ENCODE measurements at places on chromosomes 7 and 10.
A peak's percentile ranks its signal among the peaks of the same experiment; 100 is the strongest.

DNA sequence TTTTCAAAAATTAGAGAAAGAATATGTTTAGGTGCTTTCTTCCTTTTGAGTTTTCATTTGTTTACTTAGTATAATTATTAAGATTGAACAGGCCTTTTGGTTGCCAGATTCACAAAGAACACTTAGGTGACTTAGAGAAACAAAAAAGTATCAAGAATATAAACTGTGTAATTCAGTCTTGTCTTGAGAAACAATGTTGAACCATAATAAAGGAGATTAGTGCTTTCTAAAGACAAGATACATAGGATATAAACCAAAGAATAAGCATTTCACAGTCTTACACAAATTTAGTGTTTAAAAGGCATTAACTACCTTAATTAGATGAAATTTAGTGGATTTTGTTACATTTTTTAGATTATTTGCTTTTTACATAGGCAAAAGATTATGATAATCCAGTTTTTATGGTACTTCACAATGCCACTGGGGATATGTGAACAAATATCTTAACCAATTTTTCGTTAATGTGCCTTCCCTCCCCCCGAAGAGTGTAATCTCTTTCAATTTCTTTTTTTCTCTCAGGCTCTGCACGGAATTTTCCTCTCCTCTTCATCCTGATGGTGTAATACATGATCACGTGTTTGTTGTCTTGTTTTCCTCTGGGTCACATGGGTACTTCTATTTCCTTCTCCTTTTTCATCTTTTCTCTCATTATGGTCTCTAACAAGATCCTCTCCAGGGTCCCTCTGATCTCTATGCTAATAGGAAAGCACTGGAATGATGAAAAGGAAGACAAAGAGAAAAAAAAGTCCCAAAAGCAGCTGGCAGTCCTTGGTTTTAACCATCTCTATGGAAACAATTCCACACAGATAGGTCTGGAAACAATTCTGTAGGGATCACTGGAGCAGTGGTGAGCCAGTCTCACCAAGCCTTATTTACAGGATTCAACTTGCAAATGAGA lies 3.7 kb upstream of the HNRNPH3 start:
- peak; percentile 76 for DNase-seq

DNA sequence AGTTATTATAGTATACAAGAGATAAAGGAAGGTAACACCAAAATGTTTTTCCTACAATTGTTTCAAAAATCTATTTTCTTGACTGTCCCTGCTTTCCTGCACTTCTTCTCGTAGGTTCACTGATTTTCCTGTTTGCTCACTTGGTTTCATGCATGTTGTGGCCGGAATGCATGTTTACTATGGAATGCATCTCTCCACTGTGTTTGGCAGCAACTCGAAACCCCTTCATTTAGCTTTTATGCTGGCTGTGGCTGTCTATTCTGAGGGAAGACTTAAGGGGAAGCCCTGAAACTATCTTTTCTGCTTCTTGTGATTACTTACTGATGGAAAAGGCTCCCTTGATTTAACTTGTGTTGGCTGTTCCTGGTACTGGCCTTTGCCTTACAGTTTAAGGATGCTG lies 120.3 kb downstream of the NRG3 start:
- DNase-seq, result no peak

DNA sequence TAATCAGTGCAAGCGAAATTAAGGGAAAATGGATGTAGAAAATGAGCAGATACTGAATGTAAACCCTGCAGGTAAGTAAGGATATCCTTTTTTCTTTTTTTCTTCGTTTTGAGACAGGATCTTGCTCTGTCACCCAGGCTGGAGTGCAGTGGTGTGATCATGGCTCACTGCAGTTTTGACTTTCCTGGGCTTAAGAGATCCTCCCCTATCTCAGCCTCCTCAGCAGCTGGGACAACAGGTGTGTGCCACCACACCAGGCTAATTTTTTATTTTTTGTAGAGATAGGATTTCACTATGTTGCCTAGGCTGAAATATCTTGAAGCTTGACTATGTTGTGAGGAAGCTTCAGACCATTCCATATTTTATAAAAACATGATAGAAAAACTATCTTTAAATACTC lies 4.3 kb downstream of the PDCD4 start:
- no peak for DNase-seq

- no peak for DNase-seq
Measured at GRCh38 chr7:100358857-100359212, 918 bp downstream of the PILRB start.

DNA sequence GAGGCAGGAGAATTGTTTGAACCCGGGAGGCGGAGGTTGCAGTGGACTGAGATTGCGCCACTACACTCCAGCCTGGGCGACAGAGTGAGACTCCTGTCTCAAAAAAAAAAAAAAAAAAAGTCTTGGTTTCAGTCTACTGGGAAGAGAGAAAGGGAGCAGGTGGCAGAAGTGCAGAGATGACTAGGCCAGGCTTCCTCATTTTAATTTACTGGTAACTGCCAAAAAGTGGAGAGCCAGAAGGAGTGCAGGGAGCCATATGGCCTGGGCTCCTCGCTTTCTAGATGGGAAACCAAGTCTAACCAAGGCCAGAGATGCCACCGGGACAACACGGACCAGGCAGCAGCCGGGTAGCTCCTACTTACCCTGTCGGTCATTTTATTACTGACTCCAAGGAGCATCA lies 12.2 kb downstream of the SEPHS1 start:
- no peak for DNase-seq

DNA sequence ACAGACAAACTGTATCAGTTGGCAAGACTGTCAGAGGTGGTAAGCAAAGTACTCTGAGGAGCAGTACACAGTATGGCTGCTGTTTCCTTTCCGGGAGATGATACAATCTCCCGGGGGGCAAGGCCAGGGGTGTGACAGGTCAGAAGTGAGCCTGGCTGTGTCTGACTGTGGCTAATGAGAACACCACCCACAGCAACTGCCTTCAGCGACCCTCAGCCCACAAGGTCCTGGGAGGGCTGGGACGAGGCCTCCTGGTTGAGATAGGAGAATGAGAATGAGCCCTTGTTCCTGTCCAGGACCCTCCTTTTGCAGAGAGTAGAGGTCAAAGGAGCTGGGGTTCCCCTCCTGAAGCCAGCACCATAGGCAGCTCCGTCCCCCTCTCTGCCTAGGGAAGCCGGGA lies 421.7 kb downstream of the TCERG1L start:
- no peak for DNase-seq

DNA sequence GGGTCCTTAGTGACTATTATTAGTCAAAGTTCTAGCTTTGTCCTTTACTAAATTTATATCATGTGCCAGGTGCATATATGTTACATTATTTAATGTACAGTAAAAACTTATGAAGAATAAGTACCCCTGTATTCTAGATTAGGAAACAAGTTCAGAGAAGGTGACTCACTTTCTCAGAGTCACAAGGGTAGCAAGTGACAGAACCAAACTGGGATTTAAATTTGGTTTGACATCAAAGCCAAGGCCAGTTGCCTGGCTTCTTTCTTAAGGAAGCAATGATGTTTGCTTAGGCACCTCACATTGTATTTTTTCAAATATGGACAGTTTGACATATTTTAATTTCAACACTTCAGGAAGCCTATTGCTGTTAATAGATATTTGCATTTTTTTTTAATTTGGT lies 2.5 kb downstream of the LSM8 start:
- DNase-seq, result no peak

GRCh38 chr10:128026615-128027300 lies 99.5 kb downstream of the MKI67 start:
- DNase-seq, result no peak

DNA sequence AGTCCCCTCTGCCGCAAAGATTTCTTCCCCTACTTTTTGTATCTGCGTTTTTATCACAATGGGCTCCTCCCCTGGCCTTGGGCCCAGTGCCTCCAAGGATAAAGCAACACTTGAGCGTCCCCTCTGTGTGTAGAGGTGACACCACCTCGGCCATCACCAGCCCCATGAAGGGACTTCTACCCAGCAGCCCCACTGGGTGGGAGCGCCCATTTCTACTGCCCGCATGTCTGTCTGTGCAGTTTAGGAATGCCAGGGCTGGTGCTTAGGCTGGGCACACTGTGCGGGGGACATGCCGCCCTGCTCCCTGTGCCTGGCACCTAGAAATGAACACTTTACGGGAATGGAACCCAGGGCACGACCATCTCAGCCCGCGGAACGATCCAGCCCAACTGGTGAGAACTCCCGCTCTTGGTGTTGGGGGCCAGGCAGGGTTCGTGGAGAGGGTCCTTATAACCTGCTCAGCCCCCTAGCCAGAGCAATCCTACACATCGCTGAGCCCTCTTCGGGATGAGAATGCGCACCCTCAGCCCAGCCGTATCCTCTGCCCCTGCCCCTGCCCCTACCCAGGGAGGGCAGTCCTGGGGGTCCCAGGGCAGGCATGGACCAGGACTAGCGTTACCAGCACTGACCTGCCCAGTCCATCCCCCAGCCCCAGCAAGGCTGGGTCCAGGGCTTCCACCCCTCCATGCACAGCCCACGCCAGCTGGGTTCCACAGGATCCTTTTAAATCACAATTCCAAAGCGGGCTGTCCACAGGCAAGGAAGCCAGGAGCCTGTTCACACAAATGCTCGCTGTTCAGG lies 12.8 kb downstream of the CRYGN start:
- no peak for DNase-seq

DNA sequence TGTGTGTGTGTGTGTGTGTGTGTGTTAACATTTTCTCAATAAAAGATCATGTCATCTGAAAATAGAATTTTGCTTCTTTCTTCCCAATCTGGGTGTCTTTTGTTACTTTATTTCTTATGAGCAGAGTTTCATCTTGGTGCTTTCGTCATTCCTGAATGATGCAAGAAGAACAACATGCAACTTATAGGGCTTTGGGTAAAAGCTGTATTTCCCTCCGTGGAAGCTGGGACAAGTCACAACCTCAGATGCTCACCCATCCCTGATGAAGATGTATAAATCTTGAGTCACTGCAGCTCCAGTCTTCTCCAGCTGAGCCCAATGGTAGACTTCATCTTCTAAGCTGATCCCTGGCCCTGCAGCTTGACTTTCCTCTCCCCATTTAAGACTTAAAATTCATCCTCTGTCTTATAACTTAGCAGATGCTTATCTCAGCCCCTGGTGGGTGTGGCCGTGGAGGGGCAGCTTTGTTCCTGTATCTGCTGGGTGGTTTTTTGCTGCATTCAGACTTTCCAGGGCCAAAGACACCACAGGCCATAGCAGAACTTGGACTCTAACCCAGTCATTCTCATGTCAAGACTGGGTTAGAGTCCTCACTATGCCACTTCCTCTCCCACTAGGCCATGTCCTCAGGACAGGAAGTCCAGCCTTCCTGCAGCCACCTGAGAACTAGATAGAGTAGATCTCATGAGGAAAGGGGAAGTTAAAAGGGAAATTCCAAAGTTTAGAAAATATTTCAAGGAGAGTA lies 356.4 kb downstream of the TNS3 start:
- DNase-seq, result no peak

GRCh38 chr7:128788446-128789412 lies 3.0 kb upstream of the CCDC136 start:
- DNase-seq, result no peak

GRCh38 chr7:95467912-95468607 lies 17.7 kb upstream of the ASB4 start:
- no peak for DNase-seq

DNA sequence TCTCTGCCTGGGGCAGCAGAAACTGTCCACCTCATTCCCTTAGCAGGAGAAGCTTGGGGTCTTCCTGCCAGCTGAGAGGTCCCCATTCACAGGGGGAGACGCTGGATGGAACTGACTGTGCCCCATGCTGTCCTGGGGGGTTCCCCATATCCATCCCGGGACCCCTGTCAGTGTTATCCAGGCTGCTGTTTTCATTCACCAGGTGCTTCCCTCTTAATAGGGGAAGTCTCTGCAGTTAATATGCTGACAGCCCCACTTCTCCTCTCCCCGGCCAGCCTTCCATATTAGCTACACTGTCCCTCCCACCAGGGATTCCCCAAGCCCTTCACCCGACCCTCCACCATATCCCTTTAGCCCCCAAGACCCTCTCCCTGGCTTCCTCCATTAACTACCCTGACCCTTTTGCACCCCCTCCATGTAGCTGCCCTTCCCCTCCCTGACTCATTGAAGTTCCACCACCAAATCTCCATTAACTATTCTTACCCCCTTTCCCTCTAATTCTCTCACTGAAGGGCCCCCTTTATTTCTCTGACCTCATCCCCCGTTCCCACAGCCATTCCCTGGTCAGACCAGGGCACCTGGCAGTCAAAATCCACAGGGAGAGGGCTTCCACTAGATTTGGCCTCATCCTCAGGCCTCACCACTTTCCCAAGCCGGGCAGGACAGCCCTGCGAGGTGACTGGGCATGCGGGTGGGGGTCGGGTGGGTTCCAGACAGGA lies 92.0 kb upstream of the PAX2 start:
- DNase-seq, result no peak

GRCh38 chr7:24381894-24382505 lies 98.0 kb downstream of the NPY start:
- peak; percentile 62 for DNase-seq

DNA sequence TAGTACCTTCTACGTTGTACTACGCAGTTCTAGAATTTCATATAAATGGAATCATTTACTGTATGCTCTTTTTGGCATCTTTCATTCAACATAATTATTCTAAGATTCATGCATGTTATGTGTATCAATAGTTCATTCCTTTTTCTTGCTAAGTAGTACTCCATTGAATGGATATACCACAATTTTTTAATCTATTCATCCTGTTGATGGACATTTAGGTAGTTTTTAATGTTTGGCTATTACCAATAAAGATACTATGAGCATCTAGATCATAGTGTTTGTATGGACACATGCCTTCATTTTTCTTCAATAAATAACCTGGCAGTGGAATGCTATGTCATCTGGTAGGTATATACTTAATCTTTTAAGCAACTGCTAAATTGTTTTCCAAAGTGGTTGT lies 83.0 kb upstream of the ELN start:
- no peak for DNase-seq

GRCh38 chr7:48424731-48425130 lies 253.5 kb downstream of the ABCA13 start:
- DNase-seq, result peak; percentile 78

DNA sequence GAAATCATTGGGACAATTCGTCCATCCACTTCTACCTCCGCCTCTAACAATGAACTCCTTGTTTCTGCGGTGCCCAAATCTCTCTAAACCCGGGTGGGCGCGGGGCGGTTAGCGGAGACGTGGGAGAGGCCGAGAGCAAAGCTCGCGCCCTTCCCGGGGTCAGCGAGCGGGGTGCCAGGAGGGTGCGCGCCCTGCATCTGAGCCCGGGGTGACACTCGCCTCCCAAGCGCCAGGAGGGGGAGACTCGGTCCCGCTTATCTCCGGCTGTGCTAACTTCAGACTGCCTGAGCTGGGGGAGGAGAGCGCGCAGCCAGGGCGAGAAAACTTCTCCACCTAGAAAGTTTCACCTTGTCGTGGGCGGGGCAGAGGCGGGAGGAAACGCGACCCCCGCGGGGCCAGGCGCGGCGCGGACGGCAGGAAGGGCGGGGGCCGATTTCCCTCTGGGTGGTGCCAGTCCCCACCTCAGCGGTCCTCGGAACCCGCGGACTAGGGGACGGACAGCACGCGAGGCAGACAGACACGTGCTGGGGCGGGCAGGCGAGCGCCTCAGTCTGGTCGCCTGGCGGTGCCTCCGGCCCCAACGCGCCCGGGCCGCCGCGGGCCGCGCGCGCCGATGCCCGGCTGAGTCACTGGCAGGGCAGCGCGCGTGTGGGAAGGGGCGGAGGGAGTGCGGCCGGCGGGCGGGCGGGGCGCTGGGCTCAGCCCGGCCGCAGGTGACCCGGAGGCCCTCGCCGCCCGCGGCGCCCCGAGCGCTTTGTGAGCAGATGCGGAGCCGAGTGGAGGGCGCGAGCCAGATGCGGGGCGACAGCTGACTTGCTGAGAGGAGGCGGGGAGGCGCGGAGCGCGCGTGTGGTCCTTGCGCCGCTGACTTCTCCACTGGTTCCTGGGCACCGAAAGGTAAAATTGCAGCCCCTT lies at the start of gene MET:
TSS of gene MET (plus strand) at position 516 of the 915 bp plus-strand sequence. CDS start 26,889 bp downstream, outside the sequence.
- DNase-seq, result peak; percentile 97

- DNase-seq, result no peak
Measured at GRCh38 chr10:456486-456885, 233.0 kb downstream of the DIP2C start.

All from ACHN (cell line).